ENCODE measurements at places on chromosomes 6 and 20.
A peak's percentile ranks its signal among the peaks of the same experiment; 100 is the strongest.

DNA sequence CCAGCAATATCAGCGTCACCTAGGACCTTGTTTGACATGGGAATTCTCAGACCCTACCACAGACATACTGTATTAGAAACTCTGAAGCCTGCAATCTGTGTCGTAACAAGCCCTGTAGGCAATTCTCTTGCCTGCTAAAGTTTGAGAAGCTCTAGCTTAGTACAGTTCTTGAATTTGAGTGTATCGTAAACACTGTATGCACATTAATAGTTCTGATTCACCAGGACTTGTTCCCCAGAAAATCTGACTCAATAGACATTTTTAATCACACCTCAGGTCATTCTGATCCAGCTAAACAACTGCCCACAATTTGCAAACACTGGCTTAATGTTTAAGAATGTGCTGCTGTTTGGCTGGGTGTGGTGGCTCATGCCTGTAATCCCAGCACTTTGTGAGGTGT, 414.3 kb downstream of the TFAP2A start:
- no peak for DNase-seq

- DNase-seq, result no peak
Observed at GRCh38 chr6:101444717-101445116, 51.2 kb downstream of the GRIK2 start.

DNA sequence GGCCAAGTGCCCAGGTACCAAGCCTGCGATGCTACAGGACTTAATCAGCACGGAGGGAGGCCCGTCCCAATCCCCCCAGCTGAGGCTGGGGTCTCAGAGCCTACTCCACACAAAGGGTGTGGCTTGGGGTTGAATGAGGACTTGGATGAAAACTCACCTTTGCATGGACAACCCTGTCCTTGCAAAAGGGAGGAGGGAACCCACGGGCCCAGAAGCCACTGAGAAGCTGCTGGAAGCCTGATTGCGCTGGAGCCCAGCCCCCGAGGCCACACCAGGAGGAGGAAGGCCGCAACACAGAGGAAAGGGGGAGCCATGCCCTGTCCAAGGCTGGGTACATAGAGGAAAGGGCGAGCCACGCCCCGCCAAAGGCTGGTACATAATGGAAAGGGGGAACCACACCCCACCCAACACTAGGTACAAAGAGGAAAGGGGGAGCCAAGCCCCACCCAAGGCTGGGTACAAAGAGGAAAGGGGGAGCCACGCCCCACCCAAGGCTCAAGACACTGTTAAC, 158.8 kb downstream of the DLL1 start:
- DNase-seq, result no peak

- no peak for DNase-seq
Observed at GRCh38 chr6:169709293-169709692, 7.4 kb downstream of the C6orf120 start.

GRCh38 chr6:111361648-111362047, 121.4 kb downstream of the REV3L start:
- peak; percentile 43 for DNase-seq

- no peak for DNase-seq
Observed at GRCh38 chr6:158242071-158242606, 70.1 kb upstream of the TULP4 start.

GRCh38 chr6:13005994-13006393, 289.4 kb downstream of the PHACTR1 start:
- DNase-seq, result no peak

DNA sequence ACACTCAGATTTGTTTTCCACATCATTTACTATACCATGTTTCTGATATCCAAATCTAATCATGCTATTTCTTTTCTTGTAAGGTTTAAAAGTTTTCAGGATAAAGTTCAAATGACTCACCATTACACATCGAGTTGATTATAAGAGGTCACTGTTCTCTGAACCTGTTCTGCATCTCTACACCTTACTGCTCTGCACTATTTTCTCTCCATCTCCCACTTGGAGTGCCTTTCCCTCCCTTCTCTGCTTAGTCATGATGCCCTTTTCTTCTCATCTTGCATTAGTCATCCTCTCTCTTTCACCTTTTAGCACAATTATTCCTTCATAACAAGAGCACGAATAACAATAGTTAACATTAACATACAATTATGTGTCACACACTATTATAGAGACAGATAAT, 37.5 kb upstream of the FUT9 start:
- DNase-seq, result no peak

DNA sequence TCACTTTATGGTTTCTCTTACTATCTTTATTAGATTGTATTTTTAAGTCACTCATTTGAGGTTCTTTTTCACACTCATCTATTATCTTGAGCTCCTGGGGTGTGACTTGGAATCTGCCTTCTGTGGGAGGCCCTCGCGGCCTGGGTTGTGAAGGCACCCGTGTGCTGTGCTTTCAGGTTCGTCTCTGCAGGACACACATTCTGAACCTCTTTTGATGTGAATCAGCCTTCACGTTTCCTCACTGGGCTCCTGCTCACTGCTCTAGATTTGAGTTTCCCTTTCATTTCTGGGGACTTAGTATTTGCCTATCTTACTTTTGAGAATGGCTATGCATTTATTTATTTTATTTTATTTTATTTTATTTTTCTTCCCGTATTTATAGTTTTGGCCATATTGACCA, 97.8 kb downstream of the PACRG start:
- no peak for DNase-seq

DNA sequence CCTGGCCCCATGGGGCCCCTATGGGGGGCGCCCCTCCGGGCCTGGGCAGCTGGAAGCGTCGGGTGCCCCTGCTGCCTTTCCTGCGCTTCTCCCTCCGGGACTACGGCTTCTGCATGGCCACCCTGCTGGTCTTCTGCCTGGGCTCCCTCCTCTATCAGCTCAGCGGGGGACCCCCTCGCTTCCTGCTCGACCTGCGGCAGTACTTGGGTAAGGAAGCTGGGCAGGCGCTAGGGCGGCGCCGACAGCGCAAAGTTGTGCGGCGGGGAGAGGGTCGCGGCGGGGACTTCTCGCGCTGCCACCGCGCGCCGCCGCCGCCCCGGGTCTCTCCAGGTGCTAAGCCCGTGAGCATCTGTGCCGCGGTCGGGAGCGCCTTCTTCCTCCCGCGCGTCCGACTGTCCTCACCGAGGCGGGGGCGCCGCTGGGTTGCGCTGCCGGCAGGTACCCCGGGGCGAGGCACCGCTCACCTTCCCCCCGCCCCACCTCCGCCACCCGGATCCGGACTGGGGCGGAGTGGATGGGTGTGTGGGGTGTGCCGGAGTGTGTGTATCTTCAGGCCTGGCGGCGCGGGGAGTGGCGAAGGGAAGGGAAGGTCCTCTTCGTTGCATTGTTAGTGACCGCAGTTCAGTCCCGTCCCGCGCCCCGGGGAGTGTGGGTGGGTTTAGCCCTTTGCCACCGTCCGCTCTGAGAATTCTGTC, 788 bp downstream of the UST start:
- DNase-seq, result peak; percentile 41

GRCh38 chr6:9412951-9413559, 977.7 kb upstream of the SLC35B3 start:
- DNase-seq, result peak; percentile 26

DNA sequence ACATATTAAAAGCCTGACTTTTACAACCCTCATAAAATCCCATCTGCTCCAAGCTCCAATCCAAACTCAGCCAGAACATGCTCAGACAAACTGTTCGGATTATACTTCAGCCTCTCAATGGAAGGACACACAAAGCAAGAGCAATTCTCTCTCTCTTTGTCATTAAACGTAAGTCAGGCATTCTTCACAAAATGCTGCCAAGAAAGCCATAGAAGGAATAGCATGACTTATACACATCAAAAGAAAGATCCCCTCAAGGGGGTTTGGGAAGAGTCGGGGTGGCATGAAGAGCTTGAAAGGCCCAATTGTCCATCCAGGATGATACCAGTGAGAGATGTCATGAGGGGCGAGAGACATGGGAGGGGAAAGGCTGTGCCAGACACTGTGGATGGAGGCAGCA, 268.9 kb downstream of the PREX1 start:
- DNase-seq, result no peak

DNA sequence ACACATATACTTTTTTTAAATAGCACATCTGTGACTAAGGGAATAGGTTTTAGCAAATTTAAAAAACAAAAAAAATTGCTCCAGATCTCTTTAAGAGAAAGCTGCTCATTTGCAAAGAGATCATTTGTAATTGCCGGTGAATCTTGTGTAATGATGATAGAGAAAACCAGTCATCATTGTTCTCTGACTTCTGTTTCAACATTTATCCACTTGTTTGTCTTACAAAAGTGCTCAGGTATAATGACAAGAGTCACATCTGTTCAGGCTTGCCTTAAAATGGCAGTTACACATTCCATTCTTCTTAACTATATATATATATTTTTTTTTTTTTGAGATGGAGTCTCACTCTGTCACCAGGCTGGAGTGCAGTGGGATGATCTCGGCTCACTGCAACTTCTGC, 165.2 kb downstream of the AIG1 start:
- DNase-seq, result no peak

DNA sequence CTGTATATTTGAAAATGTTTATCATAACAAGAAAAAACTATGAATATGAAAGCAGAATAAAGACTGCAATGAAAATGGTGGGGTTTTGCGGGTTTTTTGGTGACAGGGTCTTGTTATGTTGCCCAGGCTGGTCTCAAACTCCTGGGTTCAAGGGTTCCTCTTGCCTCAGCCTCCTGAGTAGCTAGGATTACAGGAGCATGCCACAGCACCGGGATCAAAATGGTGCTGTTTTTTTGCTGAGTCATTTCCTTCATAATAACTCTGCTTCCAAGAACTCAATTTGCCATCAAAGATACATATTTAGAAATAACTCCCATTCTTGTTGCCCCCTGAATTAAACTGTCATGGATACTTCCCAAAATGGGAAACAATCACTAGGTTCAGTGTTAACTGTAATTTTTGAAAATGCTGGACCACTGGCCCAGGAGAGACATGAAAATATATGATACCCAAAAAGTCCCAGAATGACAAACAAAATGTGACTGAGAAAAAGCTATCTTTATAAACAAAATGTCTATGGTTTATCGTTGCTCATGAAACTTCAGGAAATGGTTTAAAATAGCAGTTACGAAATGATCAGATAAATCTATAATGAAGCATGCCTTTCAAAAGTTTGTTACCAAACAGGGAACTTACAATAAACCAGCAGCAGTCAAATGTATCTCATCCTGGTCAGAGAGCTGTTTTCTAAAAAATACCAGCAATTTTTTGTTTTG, 32.2 kb downstream of the ILRUN start:
- DNase-seq, result peak; percentile 40

- DNase-seq, result no peak
Observed at GRCh38 chr20:32012159-32012688, 2.0 kb downstream of the CCM2L start.

- no peak for DNase-seq
Observed at GRCh38 chr6:38281126-38281525, 358.6 kb downstream of the BTBD9 start.

GRCh38 chr6:151716526-151716932, 91.0 kb upstream of the ESR1 start:
- DNase-seq, result no peak

All from suppressor macrophage treated with lipopolysaccharide for 4 hours (primary cell).